ENCODE measurements at places on chromosomes 6 and 20. TPM values are rescaled to one million over a fixed set of nuclear protein-coding genes. Genes with fewer than 3 reads are reported as not detected.

The HCK gene
- not detected for total RNA-seq

The SLPI gene
- not detected for total RNA-seq

The CGA gene
- total RNA-seq = not detected

The PHACTR3 gene
- total RNA-seq = not detected

The BMP5 gene
- not detected for total RNA-seq

The OLIG3 gene
- total RNA-seq = not detected

The TJAP1 gene
- 10.1 TPM for total RNA-seq

The SLC17A3 gene
- not detected for total RNA-seq

The RHAG gene
- total RNA-seq = not detected

The TLDC2 gene
- not detected for total RNA-seq

The MICA gene
- total RNA-seq = 66.0 TPM

The CITED2 gene
- 99.2 TPM for total RNA-seq

The MAFB gene
- total RNA-seq = 0.33 TPM

The GHRH gene
- not detected for total RNA-seq

The MYO6 gene
- total RNA-seq = 17.0 TPM

The MOXD1 gene
- total RNA-seq = 44.4 TPM

The SAPCD1 gene
- total RNA-seq = 1.2 TPM

The NOX3 gene
- not detected for total RNA-seq

The ARFGEF3 gene
- total RNA-seq = 1.7 TPM

The SLC26A8 gene
- total RNA-seq = not detected

The WFDC10B gene
- not detected for total RNA-seq

The PNPLA1 gene
- total RNA-seq = not detected

The SIM1 gene
- total RNA-seq = not detected

The GPR63 gene
- total RNA-seq = 0.44 TPM

The PTP4A1 gene
- total RNA-seq = 53.9 TPM

The TRAPPC3L gene
- total RNA-seq = not detected

The PEX6 gene
- total RNA-seq = 68.6 TPM

The GPX5 gene
- not detected for total RNA-seq

The SLA2 gene
- total RNA-seq = not detected

The ENPP5 gene
- 0.55 TPM for total RNA-seq

The TSPO2 gene
- total RNA-seq = not detected

The RAET1L gene
- total RNA-seq = not detected

The KLHDC3 gene
- total RNA-seq = 59.6 TPM

The CPNE5 gene
- total RNA-seq = under 0.01 TPM

The SAMD5 gene
- 0.44 TPM for total RNA-seq

The MEP1A gene
- total RNA-seq = not detected

The SS18L1 gene
- 10.8 TPM for total RNA-seq

The PLCB1 gene
- 15.2 TPM for total RNA-seq

The CGAS gene
- total RNA-seq = 7.4 TPM

The DLK2 gene
- total RNA-seq = 0.66 TPM

The GLP1R gene
- not detected for total RNA-seq

The HFE gene
- 21.1 TPM for total RNA-seq

The HDGFL1 gene
- not detected for total RNA-seq

The RSPH3 gene
- total RNA-seq = 6.6 TPM

Measured in uterine smooth muscle cell (primary cell).